ENCODE measurements at places on chromosomes 2 and 18.

DNA sequence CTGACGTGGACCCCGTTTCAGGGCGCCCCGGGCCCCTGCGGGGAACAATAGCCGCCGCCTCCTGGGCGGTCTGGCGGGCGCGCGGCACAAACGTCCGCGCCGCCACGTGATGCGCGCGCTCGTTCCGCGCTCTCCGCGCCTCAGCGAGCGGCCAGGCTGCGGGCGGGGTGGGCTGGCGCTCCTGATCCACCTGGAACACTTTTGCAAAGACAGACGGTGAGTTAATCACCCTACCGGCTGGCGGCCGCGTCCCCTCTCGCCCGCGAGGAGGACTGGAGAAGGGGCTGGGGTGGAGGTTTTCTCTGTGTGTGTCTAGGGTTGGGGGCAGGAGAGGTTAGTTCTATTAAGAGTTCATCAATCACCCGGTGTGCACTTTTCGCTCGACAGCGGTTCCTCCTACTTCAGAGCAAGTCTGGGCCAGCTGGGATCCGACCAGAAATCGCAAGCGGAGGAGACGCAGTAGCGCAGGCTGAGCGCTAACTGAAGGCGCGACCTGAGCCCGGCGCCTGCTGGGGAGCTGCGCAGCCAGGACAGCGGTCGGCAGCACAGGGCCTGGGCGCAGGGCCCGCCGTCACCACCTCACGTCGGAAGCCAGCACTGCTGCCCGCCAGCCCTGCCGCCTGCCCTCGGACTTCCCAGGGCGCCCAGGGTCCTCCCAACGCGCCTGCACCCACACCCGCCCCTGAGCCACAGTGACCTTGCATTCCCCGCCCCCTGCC lies 10.3 kb upstream of the HOXD1 start:
- DNase-seq, result peak; percentile 33

GRCh38 chr2:220767591-220768255 lies 804.4 kb downstream of the EPHA4 start:
- DNase-seq, result no peak

DNA sequence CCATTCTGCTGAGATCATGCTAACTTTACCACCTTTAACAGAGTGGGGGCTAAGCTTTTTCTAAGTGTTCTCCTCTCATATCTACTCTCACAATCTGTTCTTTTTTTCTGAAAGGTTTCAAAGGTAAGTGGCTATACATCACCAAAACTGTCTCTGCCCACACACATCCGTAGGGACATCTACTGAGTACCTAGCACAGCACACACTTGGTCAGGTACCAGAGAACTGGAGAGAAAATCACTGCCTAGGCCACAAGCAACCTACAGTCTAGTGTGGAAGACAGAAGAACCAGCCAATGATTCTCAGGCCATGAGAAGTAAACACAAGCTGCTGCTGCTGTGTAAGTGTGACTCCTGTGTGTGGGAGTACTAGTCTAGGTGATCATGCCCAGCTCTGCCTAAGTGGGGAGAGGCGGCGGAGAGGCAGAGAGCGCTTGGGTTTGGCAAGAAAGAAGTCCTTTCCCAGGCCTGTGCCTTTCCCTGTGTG lies 176.1 kb upstream of the ZFP36L2 start:
- no peak for DNase-seq

DNA sequence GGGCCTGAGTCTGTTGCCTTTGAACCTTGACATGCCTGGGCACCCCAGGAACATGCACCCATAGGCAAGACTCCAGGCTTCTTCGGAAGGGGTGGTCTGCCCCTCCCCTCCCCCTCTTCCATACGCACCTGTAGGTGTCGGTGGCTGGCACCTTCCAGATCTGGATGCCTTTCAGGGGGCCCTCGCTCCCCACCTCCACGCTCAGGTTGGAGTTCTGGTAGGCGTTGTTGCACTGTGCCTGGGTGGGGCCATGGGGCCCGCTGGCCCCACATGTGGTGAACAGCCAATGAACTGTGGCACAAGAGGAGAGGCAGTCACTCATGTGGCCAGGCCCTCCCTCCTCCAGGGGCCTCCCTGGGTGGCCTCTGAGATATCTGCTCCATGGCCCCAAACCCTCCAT lies 135.8 kb downstream of the CLIP4 start:
- DNase-seq, result no peak

GRCh38 chr18:44946529-44947113 lies 265.9 kb downstream of the SETBP1 start:
- DNase-seq, result no peak

DNA sequence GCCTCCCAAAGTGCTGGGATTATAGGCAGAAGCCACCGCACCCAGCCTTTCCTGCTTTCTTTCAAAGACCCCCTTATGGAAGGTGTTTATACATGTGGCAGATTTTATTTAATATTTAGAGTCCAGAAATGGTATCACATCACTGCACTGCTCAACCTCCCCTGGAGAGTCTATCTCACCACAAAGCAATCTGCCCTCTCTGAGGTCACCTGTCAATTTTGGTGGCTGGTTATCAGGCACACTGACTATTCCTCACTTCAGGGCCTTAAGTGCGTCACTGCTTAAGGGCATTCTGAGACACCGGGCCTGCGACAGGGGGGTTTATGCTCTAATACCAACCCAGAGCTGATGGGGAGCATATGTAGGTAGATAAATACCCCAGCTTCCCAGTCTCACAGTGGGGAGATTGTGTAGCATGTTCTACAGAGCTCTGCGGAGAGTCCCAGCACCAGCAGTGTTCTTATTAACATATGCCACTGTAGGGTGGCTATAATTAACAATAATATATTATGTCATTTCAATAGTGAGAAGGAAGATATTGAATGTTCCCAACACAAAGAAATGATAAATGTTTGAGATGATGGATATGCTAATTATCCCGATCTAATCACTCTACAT lies 42.7 kb upstream of the ZDBF2 start:
- DNase-seq, result no peak

GRCh38 chr2:199310771-199311585 lies 146.8 kb downstream of the SATB2 start:
- no peak for DNase-seq

DNA sequence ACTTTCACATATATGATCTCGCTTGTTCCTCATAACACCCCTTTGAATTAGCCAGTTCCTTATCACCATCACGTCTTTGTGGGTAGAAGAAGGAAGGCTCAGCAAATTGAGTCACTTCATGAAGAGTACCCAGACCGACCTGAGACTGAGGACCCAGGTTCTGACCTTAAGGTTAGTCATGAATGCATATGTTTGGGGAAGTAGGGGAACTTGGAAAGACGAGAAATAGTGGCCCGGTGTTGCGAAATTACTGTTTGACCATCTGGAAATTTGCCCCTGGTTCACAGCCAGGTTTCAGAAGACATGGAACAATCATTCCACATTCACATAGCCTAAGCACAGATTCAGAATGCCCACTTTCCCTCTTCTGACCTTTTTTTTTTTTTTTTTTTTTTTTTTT lies 59.8 kb downstream of the MEIS1 start:
- DNase-seq, result peak; percentile 70

GRCh38 chr2:100289020-100289419 lies 33.3 kb downstream of the LONRF2 start:
- no peak for DNase-seq

GRCh38 chr18:57659460-57660102 lies 37.9 kb upstream of the NARS1 start:
- peak; percentile 94 for DNase-seq

- peak; percentile 96 for DNase-seq
Measured at GRCh38 chr2:126661702-126662500, 5.9 kb downstream of the GYPC start.

GRCh38 chr2:5661362-5661761 lies 30.8 kb upstream of the SOX11 start:
- DNase-seq, result no peak

GRCh38 chr2:30681022-30681421 lies 126.2 kb downstream of the CAPN13 start:
- DNase-seq, result no peak

GRCh38 chr2:211724933-211725332 lies 813.7 kb downstream of the ERBB4 start:
- DNase-seq, result no peak

DNA sequence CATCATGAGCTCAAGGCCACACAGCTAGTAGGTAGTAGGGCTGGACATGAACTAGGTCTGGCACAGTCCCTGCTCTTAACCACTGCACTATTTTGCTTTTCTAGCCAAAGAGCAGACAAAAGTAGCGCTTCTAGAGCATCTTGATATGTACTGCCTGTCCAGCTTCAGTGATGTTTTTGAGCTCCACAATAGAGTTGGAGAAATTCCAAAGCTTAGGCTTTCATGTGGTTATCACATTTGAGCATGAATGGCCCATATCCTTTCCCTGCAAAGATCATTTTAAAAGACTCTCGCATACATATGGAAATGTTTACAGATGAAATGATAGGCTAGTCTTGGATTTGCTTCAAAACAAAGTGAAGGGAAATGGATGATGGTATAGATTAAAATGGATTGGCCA lies 128.7 kb downstream of the MAP3K20 start:
- no peak for DNase-seq

- no peak for DNase-seq
Measured at GRCh38 chr2:231029563-231029962, 7.8 kb upstream of the C2orf72 start.
